Kidney epithelial cell (primary cell): ENCODE measurements at places on chromosomes 2 and 18. TPM values are rescaled to one million over a fixed set of nuclear protein-coding genes. Genes with fewer than 3 reads are reported as not detected.

GRCh38 chr2:233063269-233063975, 3.3 kb downstream of the INPP5D start:
- no peak for DNase-seq

Gene ASAP2
- 38.1 and 42.2 TPM in 2 replicates for total RNA-seq

Gene HSPE1
- 91.7 and 96.5 TPM in 2 replicates for total RNA-seq

GRCh38 chr2:127638361-127639110, 7.4 kb upstream of the GPR17 start:
- no peak for DNase-seq

DNA sequence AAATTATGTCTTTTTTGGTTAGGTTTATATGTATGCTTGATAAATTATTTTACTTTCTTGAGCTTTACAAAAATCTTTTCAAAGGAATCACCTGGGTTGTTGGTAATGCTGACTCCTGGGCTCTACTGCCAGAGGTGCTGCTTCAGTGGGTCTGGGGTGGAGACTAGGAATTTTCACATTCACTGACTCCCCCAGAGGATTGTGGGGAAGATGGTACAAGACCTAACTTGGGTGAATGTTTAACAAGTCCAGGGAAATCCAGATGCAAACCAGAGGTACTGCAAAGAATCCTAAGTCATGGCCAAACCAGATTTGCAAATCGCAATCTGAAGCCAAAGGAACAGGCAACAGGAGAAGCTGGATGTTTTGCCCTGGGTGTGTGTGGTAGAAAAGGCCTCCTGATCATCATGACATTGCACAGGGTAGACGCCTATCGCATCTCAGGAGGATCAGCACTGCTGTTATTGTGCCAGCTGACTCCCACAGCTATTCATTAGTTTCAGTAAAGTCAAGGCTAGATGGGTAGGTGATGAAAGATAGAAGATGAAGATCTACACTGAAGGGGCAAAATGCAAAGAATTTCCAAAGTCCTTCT, 185.2 kb downstream of the BARD1 start:
- DNase-seq = no peak

Gene ACADL
- total RNA-seq = 1.1 and 1.5 TPM in 2 replicates

- DNase-seq = no peak
These were observed 71.2 kb upstream of the CCBE1 start for GRCh38 chr18:59768409-59768808.

GRCh38 chr2:241156971-241157441, 6.7 kb downstream of the PPP1R7 start:
- DNase-seq = no peak
